ENCODE measurements at places on chromosomes 3 and 15.

DNA sequence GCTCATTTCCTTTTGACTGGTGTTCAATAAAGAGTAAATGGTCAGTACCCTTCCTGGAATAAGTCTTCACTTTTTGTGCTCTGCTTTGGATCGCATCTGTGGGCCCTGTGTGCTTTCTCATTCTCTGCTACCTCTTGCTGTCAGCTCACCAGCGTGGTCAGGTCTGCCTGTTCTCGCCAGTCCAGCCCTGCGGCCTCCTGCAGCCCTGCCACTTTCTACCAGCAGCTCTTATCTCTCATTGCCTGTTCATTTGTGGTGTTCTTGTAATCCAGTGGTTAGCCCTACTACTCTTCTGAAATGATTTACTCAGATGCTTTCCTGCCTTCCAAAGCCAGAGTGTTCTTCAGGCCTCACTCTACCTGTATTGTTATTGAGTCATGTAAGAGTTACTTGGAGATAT, 54.8 kb downstream of the CHCHD6 start:
- no peak for DNase-seq

GRCh38 chr15:38547255-38547997, 17.2 kb downstream of the RASGRP1 start:
- DNase-seq = no peak

DNA sequence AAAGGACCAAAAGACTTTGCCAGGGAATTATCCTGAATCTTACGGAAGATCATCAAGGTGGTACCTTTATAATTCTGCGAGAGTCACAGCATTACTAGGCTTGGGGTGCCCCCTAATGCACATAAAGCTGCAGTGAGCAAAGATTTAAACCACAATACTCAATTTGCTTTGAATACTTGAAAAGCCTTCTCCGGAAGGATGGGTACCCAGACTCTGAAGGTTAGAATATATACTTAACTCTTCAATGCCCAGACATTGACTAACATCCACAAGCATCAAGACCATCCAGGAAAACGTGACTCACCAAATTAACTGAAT, 117.8 kb upstream of the KCNH8 start:
- no peak for DNase-seq

DNA sequence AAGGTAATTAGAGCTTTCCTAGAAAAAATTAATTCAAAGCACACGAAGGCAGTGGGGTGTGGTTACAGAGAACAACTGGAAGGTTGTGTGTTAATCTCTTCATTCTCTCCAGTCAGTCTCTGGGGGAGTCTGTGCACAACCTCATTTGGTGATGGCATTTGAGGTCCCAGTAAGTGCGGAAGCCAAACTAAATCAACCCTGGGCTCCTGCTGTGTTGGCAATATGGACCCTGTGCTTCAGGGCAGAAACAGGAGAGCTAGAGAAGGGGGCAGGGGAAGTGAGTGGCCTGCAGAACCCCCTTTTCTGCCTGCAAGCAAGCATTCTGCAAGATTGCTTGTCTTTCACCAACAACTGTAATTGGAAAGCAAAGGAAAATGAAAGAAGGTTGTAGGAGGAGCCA, 195.9 kb upstream of the ST8SIA2 start:
- no peak for DNase-seq

GRCh38 chr3:105869531-105869833, 670 bp upstream of the CBLB start:
- DNase-seq = no peak

GRCh38 chr3:120683671-120684301, 1.7 kb upstream of the HGD start:
- DNase-seq = no peak

DNA sequence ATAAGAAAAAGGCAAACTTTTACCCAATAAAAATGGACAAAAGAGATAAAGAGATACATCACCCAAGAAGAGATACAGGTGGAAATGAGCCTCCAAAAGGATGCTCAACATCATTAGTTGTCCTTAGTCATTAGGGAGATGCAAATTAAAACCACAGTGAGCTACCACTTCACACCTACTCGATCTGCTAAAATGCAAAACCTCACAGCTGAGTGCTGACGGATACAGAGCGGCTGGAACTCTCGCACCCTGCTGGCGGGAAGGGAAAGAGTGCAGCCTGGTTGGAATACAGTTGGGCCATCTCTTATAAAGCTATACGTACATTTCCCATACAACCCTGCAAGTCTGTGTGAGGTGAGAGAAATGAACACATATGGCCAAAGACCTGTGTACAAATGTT, 78.5 kb upstream of the PRR20G start:
- no peak for DNase-seq

GRCh38 chr3:13415236-13415986, 4.7 kb downstream of the NUP210 start:
- no peak for DNase-seq

DNA sequence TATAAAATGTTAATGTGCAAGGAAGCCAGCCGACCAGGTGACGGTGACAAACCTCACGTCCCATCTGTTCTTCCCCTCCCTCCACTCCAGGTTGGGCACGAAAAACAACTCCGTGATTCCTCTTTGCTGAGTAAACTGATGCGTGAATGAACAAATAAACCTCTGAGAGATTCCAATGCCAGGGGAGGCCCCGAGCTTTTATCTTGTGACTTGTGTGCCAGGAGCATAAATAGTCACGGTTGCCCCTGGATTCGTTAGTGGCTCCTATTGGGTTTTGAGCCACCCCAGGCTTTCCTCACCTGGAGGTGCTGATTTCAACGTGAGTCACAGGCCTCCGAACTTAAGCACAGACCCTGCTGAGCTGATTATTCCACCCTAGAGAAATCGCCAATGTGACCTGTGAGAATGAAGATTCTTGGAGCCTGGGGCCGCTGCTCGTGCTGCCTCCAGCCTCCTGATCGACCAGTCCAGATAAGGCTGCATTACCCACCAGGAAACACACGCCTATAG, 119.2 kb downstream of the SHQ1 start:
- no peak for DNase-seq

DNA sequence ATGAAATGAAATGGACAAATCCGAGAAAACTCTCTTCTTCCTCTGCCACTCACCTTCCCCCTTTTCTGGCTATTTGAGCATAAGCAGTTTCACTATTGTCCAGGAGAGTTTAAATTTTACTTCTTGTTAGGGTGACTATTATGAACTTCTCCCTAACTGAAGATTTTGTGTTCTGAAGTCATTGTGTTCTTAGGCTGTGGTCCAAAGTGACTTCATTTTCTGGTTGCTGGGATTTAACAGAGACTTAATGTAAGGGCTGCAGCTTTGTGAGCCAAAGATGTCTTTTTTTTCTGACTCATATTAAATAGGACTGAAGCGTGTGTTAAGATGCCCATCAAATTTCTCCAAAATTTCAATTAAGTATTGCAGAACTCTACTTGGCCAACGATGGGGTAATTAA, 46.5 kb upstream of the FSTL1 start:
- DNase-seq = no peak

DNA sequence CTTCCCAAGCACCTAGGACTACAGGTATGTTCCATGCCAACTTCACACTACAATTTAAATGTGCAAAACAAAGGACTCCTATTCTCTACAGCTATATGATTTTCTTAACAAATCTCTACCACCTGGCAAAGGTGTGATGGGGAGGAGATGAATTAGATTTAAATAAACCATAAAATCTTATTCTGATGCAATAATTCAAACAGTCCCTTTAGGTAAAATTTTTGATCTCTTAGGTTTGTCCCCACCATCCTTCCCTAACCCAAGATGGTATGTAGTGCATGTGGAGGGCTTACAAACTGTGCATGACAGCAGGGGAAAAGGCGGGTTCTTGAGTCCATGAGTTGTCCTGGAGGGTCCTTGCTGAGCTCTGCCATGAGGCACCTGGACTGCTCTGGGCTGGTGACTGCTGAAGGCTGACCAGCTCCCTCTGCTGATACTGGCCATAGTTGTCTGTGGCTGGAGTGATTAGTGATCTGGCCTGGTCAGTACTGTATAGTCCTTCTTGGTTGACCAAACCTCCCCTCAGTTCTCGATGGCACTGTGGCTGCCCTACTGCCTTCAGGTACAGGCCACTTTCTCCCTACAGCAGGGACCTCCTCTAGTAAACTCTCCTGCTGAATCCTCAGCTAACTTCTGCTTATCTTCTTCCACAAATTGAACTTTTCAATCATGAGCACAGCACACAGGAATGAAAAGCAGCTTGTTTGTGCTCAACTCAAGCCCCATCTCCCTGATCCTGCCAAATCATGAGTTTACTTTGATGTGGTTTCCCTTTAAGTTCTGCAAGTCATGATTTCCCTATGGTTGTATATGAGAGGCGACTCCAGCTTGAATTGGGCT, 30.1 kb downstream of the CFAP161 start:
- no peak for DNase-seq

GRCh38 chr15:29548006-29548405, 274.3 kb downstream of the TJP1 start:
- DNase-seq = no peak

GRCh38 chr3:148584438-148584837, 113.3 kb upstream of the AGTR1 start:
- no peak for DNase-seq

DNA sequence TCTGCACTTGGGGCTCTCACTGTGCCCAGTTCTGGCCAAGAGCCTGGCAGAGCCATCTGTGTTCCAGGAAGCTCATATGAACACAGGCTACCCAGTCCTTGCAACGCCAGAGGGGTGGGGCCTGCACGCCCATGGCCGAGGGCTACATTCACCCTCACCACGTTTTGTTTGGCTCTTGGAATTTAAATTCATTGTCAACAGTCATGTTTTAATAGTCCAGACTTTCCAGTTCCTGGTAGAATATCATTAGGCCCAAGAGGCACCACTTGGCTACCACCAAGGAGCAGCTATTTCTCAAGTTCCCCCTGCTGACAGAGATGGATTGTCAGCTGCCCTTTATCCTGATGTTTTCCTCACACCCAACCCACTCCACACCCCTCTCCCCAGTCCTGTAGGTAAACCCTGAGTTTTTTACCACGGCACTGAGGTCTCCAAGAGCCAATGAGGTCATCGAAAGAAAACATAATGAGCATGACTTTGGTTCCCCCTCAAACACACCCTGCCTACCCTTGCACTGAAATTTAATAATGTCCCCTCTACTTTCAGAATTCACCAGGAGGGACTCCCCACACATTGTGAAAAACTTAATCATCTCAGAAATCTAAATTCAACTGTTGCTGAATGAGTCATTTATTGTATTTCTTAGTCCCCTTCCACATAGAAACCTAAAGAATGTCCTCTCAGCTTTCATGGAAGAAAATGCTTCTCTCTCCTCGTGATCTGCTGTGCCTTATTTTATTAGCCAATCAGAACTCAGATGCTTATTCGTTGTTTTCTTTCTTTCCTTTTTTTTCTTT, 125.1 kb downstream of the SHQ1 start:
- DNase-seq = no peak

GRCh38 chr3:141777957-141778813, 15.0 kb downstream of the GRK7 start:
- no peak for DNase-seq

- no peak for DNase-seq
Measured at GRCh38 chr3:117454254-117454653, 744.7 kb downstream of the TUSC7 start.

GRCh38 chr15:64197425-64197824, 34.6 kb upstream of the PPIB start:
- no peak for DNase-seq

DNA sequence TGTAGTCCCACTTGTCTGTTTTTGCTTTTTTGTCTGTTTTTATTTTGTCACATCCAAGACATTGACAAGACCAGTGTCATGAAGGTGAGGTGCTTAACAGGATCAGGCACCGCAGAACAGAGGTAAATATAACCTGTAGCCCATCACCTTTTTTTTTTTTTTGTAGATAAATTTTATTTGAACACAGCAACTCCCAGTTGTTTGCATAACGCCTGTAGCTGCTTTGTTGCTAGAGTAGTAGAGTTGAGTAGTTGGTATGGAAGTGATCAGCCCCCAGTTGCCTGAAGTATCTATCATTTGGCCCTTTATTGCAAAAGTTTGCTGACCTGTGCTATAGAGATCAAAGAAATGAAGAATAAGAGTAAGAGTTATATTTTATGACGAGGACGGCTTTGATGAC, 135.0 kb downstream of the TCF12 start:
- DNase-seq = no peak

DNA sequence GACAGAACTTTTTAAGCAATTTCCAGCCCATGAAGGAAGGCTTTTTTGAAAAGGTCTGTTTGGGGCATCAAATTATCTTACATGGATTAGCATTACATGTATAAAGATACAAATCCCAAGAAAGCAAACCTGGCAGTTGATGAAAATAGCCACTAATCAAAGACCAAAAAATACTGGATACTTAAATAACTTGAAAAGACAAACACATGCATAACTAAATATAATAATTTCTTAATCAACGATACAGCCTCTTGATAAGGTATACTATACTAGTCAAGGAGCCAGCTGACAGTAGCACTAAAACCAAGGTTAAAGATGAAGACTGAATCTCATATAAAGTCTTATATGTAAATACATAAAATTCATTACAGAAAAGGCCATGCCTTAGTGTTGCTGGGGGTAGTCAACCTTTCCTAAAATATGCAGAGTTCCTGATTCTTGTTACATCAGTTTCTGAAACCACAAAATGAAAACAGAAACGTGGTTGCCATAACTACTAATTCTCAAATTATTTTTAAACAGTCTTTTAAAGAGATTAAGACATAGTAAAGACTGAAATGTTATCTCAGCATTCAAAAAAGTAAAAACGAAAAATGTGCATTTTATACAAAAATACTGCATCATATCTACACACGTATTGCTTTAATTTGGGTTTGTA, 2.0 kb downstream of the ANKRD28 start:
- DNase-seq = no peak

- DNase-seq = no peak
Measured at GRCh38 chr3:70276901-70277300, 35.5 kb downstream of the MDFIC2 start.

DNA sequence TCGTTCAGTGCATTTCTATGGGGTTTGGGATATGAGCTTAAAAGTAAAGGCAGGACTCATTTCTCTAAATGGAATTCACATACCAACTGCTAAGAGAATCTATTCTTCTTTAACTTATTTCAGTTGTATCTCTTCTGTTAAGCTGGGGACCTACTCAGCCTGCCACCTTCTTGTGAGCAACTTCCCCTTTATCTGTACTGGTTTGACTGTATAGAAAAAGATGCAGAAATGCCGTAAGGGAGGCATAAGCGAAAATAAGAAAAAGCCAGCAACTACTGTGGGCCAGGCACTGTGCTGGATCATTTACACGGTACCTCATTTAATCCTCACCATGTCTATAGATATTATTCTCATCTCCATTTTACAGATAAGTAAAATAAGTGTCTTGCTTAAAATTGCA, 38.4 kb downstream of the RBMS3 start:
- DNase-seq = no peak

GRCh38 chr15:68057034-68057433, 2.9 kb downstream of the PIAS1 start:
- DNase-seq = no peak

- no peak for DNase-seq
Measured at GRCh38 chr3:72818092-72818773, 30.0 kb downstream of the SHQ1 start.

DNA sequence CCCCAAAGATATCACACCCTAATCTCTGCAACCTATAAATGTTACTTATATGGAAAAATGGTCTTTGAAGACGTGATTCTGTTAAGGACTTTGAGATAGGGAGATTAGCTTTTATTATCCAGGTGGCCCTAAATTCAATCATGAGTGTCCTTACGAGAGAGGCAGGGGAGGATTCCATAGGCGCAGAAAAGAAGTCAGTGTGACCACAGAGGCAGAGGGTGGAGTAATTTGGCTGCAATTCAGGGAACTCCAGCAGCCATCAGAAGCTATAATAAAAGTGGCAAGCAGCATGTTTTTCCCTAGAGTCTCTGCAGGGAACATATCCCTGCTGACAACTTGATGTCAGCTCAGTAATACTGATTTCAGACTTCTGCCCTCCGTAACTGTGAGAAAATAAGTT, 315.2 kb upstream of the ROBO2 start:
- no peak for DNase-seq

Data from stimulated activated CD8-positive, alpha-beta memory T cell treated with anti-CD3 and anti-CD28 coated beads, Interleukin-7, amount 100 ng/mL, for 4 hours (primary cell).